Occipital lobe (tissue), 3 donors: ENCODE measurements at places on chromosomes 4 and X. TPM values are rescaled to one million over a fixed set of nuclear protein-coding genes. Genes with fewer than 3 reads are reported as not detected.

The MAGEA2B gene
- total RNA-seq = not detected

DNA sequence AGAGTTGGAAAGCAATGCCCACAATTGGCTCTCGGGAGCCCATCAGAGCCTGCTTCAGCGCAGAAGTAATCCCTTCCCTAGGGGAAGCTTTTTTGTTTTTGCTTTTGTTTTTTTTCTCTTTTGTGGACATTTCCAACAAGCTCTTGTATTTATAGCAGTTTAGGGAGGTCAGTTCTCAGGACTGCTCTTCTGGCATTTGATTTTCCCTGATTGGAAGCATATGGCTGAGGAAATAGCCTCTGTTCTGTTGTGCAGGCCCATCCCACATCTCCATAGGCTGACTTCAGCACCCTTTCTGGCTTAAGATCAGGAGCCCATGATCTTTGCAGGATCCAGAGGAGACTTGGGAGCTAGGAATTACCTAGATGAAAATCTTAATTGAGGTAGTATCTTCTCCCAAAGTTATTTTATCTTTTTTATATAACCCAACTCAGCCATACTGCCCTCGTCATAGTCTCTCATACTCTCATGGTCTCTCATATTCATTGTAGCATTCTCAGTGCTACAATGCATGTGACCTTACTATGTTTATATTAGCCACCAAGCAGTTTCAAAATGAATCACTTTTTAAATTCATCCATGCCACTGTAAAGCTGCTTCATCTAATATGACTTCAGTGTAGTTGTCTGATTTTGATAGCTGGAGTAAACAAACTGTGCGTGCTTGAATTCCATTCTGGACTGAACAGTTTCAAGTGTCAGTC is 16.7 kb downstream of the PAGE4 start:
- no peak for DNase-seq

The EDA gene
- total RNA-seq = 5.5 TPM

GRCh38 chr4:1866189-1866661 is 5.0 kb upstream of the NSD2 start:
- no peak for DNase-seq

The ARX gene
- 6.2 TPM for total RNA-seq

- peak; percentile 18 for DNase-seq
Observed at GRCh38 chr4:70505151-70505748, 13.1 kb upstream of the AMTN start.

DNA sequence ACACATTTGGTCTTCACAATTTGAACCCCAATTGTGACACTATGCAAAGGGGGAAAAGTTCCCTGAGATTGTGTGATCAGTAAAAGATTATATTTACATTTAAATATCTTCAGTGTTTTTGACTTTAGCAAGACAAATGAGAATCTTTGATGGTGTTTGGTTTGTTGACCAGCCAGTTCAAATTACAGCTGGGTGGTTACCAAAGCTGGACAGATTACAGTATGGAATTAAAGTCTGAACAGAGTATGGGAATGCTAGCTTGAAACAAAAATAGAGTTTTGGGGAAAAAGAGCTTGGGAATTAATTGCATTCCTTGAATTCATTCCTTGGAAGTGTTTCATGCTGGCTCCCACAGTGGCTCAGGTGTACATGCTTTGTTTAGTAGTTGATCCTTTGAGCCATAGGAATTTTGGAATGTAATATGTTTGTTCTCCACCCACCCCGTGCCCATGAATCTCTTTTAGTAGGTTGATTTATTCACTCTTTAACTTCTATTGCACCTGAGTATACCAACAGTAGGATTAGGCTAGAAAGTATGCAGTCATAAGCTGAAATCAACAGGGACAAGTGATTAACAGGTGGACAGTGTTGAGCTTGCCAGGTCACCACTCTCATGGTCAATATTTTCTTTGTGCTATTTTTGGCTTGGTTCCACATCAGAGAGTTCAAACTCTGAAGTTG is 81.1 kb upstream of the HELT start:
- no peak for DNase-seq

DNA sequence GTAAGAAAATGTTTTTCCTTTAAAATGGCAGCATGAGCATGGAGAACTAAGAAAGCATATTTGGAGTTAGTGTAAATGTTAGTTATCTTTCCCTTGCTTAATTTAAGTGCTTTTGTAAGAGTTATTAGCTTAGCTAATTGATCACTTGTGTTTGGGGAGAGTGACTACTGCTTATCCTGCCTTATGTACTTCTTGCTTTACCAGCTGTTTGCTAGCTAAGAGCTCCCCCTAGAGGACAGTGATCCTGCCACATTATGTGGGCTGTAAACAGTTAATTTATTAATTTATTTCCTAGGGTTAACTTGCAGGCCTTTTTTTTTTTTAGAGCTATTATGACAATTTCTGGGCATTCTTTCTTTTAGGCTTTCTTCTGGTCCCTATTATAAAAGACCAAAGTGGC is 435.8 kb downstream of the MAGEB5 start:
- no peak for DNase-seq

GRCh38 chrX:65723706-65724105 is 56.3 kb downstream of the MSN start:
- no peak for DNase-seq

DNA sequence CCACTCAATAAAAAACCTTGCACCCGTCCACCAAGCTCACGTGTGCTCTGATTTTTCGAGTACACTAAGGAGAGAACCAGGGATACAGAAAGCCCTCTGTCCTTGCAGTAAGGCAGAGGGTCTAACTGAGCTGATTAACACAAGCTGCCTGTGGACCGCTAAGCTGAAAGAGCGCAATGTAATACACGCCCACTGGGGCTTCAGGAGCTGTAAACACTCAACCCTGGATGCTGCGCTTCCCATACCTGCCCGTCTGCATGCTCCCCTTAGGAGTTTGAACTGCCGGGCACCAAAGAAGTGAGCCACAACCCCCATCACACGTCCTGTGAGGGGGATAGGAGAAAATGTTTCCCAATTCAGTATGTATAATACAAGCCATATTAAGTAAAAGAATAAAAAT is 664.8 kb downstream of the PCDH18 start:
- DNase-seq = no peak

- DNase-seq = no peak
Observed at GRCh38 chr4:147480502-147480890, 401 bp upstream of the EDNRA start.

DNA sequence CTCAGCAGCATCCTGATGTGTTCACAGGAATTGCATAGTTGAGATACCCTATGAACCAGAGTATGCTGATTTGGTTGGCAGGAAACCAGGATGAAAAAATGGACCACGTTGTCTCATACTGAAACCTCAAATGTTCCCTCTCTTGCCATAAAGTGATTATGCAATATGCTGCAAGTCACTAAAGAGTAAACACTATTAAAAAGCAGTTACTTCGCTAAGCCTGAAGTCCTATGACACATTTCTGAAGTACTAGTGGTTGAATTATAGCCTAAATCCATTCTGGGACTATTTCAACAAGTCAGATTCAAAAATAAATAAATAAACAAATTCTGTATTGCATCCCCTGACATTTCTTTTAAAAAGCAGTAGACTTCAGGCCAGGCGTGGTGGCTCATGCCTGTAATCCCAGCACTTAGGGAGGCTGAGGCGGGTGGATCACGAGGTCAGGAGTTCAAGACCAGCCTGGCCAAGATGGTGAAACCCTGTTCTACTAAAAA is 106.0 kb upstream of the NAP1L5 start:
- no peak for DNase-seq

DNA sequence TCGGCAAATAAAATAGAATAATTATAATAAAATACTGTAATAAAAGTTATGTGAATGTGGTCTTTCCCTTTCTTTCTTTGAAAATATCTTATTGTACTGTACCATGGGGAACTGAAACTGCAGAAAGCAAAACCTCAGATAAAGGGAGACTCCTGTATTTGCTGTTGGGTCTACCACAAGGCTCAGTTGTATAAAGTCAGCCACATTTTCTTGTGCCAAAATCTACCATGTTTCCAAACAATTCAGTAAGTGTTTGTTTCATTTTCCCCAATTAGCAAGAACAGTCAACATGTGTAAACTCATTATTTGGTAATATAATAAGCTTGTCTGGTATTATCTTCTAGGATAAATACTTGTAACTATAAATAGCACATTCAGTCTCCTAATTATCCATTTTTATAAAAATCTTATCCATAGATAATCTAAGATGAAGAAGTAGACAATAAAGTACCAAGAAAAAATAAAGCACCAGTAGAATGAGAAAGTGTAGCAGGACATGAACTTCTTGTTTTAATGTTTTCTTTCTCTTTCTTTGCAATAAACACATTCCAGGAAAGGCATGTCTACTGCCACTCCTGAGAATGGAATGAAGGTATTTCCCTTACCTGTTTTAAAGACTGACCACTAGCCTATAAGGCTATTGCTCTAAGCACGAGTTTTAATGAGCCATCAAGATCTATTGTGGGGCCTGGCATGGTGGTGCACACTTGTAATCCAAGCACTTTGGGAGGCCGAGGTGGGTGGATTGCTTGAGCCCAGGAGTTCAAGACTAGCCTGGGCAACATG is 15.0 kb upstream of the OTUD4 start:
- no peak for DNase-seq

DNA sequence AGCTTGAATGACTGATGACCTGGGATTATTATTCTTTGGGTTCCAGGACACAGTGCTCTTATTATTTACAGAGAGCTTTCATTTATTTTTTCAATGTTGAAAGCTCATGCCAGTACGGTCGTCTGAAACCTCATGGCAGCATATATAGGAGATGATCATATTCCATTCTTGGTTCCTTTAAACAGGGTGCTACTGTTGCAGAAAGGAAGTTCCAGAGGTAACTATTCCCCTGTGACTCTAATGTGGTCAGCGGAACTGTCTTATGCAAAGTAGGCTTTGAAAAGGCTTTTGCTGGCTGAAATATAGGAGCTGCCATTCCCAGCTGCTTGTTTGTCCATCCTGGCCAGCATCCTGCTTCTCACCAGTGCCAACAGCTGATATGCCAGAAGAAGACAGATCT is 208.3 kb upstream of the LEF1 start:
- no peak for DNase-seq
